Sigmoid colon (tissue), 7 donors: ENCODE measurements at places on chromosomes 6 and 20. TPM values are rescaled to one million over a fixed set of nuclear protein-coding genes. Genes with fewer than 3 reads are reported as not detected.

Gene MUC22
- not detected for total RNA-seq

Gene OR2H2
- total RNA-seq: not detected

Gene ZNF334
- 2.6 TPM for total RNA-seq

Gene CGA
- total RNA-seq: not detected

GRCh38 chr20:39785252-39785917, 823.2 kb downstream of the DHX35 start:
- DNase-seq: no peak

DNA sequence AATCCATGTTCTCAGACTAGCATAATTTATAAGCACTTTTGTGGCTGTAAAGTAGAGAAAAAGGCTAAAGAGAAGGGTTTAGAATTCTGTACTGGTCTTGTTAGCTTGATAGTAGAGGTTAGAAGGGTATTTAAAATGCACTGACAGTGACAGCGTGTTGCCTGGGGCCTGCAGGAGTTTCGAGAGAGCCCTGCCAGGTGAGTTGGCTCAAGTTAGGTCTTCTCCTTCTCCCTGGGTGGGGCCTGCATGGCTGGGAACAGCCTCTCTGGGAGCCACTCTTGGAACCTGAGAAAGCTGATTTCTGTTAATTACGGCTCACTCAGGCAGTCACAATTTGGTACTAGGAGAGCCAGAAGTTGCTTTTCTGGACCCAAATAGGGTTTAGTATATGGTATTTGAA, 103.7 kb downstream of the ARID1B start:
- DNase-seq: no peak

- DNase-seq: no peak
Measured at GRCh38 chr6:157641837-157642236, 181.2 kb upstream of the SNX9 start.

- DNase-seq: no peak
Measured at GRCh38 chr6:1242446-1242845, 69.5 kb upstream of the FOXQ1 start.

DNA sequence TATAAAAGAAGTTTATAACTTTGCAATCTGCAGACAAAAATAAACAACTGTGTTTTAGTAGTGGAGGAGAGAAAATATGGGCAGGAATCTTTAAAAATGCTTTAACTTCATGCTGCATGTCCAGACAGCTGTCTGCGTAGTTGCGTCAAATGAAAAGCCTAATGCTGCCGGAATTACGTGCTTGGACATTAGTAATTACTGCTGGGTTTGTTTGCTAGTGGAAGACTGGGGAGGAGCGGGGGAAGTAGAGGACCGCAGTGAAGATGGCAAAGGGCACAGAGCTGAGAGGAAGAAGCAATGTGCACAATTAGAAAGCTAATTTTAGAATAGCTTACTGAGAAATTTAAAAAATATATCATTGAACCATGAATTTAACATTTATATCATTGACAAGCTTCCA, 2.4 kb downstream of the SNAP25 start:
- no peak for DNase-seq

GRCh38 chr20:59351157-59352040, 51.0 kb downstream of the EDN3 start:
- no peak for DNase-seq

- DNase-seq: no peak
Measured at GRCh38 chr6:166253778-166254204, 54.4 kb downstream of the PRR18 start.
